ENCODE measurements at places on chromosomes 1 and 21. TPM values are rescaled to one million over a fixed set of nuclear protein-coding genes. Genes with fewer than 3 reads are reported as not detected.

The CHIT1 gene
- not detected for total RNA-seq

The ARHGAP29 gene
- 25.5 TPM for total RNA-seq

The ABCB10 gene
- 11.0 TPM for total RNA-seq

- no peak for DNase-seq
These were observed 267.4 kb downstream of the KCNH1 start for GRCh38 chr1:210866532-210866931.

DNA sequence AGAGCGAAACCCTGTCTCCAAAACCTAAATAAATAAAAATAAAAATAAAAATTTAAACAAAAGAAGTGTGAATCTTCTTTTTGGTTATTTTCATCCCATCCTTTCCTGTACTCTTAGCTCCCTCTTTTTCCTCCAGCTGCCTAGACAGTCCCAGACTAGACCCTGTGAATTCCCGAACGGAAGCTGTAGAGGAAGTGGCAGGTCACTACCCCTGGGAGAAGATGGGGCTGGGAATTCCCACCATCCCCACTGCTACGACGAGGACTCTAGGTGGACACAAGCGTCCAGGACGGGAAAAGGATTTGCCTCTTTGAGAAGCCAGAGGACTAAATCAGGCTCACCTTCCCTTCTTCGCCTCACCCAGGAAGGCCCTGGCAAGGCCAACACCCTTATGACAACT is 12.6 kb downstream of the RHBDL2 start:
- no peak for DNase-seq

DNA sequence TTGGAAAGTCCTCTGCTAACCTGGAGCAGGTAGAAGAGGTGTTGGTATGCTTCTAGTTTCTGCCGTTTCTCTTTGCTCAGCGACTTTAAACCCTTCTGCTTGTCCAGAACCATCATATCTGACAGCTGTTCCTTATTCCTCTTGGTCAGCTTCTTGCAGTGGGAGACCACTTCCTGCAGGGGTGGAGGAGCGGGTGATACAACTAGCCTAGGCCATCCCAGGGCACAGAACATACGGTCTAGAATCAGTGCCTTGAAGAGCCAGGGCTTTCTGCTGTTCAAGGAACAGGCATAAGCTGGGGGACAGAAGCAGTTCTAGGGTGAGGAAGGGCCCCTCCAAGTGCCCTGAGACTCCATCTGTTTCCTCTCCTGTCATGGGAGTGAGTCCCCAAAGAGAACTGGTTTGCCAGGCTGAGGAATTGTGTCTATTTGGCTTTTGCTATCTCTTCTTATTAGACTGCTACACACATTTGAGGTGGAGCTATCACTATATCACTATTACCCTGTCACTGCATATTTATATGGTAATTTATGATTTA is 32.5 kb downstream of the IQGAP3 start:
- no peak for DNase-seq

The TPTE gene
- total RNA-seq = not detected

The PCP4L1 gene
- 0.38 TPM for total RNA-seq

The TDRD5 gene
- not detected for total RNA-seq

GRCh38 chr21:27771938-27772483 is 805.1 kb upstream of the ADAMTS5 start:
- DNase-seq = no peak

DNA sequence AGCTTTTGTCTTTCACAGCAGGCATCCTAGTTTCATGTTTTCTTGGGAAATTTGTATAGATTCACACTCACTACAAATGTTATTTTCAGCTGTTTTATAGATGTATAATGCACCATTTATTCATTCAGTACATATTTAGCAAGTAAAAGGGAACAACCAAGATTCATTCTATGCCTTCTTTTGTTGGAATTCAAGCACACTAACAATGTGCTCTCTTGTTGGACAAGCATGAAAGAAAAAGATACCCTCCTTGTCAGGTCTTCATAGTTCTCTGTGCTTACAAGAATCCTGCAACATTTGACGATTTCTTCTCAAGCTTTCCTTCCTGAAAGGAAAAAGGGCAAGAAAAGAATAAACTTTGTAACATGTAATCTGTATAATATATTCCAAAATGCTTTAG is 456.0 kb downstream of the USP25 start:
- no peak for DNase-seq

DNA sequence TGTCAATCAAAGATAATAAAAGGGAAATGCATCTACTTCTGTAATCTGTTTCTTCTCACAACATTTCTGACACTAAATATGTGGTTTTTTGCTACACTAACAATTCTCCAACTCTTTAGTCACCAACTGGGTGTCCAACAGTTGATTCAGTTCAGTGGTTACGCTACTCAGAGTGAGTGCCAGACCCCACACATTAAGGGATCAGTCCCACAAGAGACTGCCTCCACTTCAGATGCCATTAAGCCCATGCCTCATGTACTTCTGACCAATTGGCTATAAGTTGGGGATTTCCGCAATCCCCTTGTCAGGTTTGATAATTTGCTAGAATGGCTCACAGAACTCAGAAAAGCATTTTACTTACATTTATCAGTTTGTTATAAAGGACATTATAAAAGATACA is 28.4 kb downstream of the RNF2 start:
- no peak for DNase-seq

The SPATA17 gene
- 0.78 TPM for total RNA-seq
